Cerebellum (tissue), 4 donors: ENCODE measurements at places on chromosomes 6 and 20. TPM values are rescaled to one million over a fixed set of nuclear protein-coding genes. Genes with fewer than 3 reads are reported as not detected.
A peak's percentile ranks its signal among the peaks of the same experiment; 100 is the strongest.

GRCh38 chr6:52341561-52342260 is 20.2 kb upstream of the PAQR8 start:
- no peak for DNase-seq

GRCh38 chr20:43040427-43040826 is 149.3 kb downstream of the PTPRT start:
- DNase-seq = no peak

- no peak for DNase-seq
Measured at GRCh38 chr6:73873081-73873480, 177.1 kb downstream of the CD109 start.

DNA sequence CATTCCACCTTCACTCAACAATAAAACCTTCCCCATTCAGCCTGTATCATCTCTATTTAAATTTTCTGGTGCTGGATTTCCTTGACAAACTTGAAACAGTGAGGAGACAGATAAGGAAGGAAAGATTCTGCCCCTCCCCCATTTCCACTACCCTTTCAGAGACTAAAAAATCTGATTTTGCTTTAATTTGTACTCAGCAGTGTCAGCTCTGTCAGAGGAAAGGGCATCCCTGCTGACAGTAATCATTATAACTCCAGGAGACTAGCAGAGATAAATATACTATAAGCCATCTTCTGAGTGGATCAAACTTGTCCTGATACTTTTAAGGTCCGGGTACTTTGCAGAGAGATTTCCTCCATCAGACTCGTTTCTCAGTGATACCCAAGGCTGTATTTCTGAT is 155.6 kb downstream of the SAMD5 start:
- DNase-seq = no peak

Gene SMOC2
- 1.9 TPM for total RNA-seq

GRCh38 chr6:83258517-83258916 is 65.4 kb downstream of the RWDD2A start:
- DNase-seq = no peak

DNA sequence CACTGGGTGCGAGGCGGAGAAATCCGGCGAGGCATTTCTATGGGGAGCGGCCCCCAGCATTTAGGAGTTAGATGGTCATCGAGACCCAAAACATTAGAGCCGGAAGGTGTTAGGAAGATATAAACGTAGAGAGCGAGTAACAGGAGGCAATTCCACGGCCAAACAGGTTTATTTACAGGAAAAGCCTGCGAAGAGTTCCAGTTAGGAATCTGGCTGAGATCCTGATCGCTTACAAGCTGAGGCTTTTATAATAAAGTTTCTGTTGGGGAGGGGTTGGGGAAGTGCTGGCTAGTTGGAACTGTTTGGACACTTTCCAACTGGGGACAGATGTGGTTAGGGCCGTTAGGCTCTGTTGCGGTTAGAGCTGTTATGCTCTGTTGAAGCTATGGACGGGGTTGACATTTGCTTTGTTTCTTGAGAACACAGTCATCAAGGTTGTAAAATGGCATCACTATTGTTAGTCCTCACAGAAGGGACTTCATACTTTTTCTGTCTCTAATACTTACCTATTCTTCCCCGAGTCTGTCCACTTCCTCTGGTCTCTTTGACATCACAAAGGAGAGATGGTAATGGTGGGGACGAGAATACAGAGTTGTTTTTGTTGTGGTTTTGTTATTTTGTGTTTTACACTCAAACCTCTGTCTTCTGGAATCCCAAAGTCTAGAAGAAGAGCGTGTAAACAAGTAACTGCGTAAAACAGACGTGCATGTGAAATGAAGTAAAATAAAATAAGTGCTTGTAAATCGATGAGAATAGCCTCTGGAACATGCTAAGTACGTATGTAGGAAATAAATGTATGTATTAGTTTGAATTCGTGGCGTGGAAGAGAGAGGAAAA is 554 bp upstream of the ZSCAN31 start:
- DNase-seq = no peak

DNA sequence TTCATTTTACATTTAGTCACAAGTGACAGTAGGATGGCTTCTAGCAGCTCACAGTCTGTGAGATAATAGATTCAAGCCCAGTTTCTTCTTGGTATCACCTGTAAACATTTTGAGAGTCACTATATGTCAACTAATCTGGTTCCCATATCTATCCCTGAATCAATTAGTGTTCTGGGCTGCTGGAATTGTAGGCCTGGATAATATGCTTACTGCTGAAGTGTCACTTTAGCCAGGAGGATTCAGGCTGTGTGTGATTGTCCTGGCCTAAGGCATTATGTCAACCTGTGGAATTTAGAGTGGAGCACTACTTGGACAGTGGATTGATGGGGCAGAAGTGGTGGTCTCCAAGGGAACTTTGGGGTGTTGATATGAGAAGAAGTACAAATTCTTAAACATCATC is 1071.8 kb upstream of the CITED2 start:
- no peak for DNase-seq

- no peak for DNase-seq
Measured at GRCh38 chr20:44772636-44773035, 27.0 kb downstream of the KCNK15 start.

DNA sequence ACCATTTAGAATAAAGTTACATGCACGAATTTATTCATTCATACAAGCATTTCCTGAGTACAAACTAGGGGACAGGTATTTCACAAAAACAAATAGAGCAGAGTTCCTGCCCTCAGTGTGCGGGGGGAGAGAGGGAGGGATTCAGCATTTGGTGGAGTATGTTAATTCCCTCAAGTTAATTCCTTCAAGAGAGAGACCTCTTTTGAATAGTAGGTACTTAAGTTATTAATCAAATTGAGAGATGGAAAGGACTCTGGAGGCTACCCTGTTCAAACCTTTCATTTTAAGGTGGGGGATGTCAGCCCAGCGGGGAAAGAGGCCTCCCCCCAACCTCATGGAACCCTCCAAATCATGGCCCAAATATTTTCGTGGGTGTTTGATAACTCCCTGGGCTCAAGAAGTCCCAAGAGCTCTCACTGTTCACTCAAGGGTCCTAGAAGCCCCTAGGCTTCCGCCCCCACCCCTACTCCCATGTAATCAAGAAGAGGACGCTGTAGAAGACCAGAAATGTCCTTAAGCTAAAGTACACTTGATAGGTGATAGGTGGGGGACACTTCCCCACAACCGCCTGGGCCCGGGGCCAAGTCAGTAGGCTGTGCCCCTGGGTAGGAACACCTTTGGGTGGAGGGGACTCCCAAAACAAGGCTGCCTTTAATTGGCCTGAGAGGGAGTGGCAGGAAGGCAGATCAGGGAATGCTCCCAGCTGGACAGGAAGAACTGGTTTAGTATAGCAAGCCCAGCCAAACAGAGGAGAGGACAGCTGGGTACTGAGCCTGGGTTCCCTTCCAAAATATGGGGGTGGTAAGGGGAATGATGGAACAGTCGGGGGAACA is 2.9 kb downstream of the SDC4 start:
- DNase-seq = no peak

Gene TRIM15
- not detected for total RNA-seq

DNA sequence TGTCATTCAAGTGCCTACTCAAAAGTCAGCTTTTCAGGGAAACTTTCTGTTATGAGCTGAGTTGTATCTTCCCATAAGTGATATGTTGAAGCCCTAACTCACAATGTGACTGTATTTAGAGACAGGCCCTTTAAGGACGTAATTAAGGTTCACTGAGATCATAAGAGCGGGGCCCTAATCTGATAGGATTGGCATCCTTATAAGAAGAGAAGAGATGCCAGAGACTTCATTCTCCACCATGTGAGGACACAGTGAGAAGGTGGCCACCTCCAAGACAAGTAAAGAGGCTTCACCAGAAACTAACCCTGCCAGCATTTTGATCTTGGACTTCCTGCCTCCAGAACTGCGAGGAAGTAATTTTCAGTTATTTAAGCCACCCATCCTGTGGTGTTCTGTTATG is 12.7 kb upstream of the SMLR1 start:
- DNase-seq = no peak

Gene GJA10
- total RNA-seq = not detected

DNA sequence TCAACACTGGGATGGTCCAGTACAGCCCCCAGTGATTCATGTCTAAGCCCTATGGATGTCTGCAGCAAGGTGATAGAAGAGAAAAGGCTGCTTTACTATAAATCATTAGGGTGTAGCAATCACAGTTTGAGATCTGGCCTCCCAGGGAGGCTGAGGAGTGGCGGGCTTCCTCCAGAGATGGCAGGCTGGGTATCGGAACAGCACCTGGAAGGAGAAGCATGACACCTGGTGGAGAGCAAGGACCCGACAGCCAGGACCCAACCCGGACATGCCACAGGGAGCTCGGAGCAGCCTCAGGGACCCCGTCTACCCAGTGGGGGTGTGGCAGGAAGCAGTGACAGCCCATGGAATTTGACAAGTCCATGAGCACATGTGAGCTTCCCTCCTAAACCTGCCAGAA is 114.8 kb upstream of the CD93 start:
- peak; percentile 37 for DNase-seq

DNA sequence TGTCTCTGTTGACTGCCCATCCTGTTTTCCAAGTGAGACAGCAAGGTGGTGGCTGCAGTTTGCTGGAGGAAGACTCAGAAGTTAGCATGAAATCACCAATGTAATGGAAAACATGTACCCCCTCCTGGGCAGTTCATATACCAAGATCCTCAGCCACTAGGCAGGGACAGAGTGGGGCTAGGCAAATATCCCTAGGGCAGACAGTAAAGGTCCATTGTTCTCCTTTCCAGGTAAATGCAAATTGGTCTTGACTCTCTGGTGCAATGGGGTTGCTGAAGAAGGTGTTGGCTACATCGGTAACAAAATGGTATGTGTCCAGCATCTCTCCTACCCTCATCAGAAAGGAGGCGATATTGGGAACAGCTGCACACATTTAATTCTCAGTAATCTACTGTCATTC is 233.6 kb upstream of the SOX4 start:
- DNase-seq = no peak

- no peak for DNase-seq
Measured at GRCh38 chr6:37078814-37079213, 73.4 kb downstream of the FGD2 start.

DNA sequence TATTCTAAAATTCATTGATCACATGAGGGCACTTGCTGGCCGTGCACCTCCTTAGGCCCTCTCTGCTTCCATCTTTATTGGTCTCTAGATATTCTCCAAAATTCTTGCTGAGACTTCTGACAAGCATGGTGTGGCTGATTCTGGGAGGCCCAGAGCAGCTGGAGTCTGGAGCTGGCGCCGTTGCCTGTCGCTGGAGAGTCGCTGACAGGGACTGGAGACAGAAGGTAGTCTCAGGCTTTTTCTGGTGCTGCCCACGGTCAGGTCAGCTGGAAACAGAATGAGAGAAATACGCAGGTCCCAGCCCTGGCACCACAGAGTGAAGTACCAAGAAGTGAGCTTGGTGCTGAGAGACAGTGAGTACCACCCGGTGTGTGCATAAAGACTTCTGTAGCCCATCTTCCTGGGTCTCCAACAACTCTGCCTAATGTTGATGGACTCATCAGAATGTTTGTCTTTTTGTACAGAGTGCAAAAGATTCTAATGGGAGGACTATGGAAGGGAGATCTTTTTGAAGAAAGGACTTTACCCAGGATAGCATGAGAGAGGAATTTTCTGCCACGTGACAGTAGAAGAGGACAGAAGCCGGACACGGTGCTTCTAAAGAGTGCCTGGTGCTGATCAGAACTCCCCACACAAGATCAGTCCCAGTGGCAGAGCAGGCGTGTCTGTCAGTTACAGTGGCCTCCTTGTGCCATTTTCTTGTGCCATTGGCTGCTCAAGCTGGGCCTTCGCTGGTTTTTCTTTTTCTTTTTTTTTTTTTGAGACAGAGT is 1.8 kb upstream of the ALDH8A1 start:
- DNase-seq = no peak

DNA sequence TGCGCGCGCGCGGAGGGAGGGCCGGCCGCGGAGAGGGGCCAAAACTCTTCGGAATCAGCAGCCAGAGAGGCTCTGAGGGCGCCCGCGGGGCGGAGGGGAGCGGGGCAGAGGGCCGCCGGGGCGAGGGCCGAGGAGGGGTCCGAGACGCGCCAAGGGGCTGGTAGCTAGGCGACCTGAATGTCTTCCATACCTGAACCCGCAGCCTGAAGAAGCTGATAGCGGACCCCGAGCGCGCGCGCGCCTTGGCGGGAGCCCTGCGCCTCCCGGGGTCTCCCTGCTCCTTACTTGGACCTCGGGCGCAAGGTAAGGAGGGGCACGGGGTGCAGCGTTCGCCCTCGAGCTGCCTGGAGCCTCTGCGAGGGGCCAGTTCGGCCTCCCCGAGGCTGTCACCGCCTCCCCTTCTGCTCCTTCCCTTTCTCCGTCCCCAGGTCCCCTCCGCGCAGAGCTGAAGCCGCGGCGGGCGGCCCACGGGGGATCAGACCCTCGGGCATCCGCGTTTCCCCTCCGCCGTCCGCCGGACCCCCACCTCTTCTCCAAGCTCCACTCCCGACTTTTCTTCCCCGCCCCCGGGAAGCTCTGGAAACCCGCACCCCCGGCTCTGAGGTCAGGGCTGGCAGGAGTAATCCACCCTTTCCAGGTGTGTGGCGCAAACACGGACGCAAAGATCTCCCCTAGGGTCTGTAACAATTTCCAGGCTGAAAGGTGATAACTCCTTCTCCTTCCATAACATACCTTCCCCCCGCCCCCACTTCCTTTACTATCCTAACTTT is 13.1 kb upstream of the DEK start:
- no peak for DNase-seq

Gene C20orf204
- total RNA-seq = 3.8 TPM

GRCh38 chr20:23820493-23820892 is 6.0 kb downstream of the CST2 start:
- no peak for DNase-seq

Gene CAPN11
- total RNA-seq = not detected

Gene RBM24
- total RNA-seq = 6.2 TPM

Gene CLPSL2
- not detected for total RNA-seq

DNA sequence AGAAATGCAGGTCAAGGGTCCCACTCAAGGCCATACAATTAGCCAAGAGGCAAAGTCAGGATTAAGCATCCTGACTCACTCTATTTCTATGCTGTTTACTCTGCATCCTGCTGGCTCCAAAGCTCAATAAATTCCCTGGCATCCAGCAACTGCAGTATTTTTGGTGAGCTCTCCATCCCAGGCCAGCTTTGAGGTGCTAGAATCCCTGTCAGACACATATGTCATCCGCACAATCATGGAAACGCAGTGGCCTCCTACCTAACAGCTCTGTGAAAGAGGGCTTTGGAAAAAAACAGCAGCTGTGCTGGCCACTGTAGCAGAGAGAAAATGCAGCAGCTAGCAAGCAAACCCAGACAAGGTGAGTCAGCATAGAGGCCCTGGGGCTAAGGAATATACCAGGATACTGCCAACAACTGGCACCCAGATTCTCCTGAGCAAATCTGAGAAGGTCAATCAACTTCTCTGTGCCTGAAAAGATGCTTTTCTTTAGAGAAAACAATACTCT is 58.4 kb downstream of the ANKEF1 start:
- DNase-seq = peak; percentile 37

Gene FAM184A
- 30.4 TPM for total RNA-seq
